ENCODE measurements at places on chromosomes 1 and 21.

- DNase-seq, result no peak
These were observed 98.5 kb upstream of the RUNX3 start for GRCh38 chr1:25028587-25028906.

DNA sequence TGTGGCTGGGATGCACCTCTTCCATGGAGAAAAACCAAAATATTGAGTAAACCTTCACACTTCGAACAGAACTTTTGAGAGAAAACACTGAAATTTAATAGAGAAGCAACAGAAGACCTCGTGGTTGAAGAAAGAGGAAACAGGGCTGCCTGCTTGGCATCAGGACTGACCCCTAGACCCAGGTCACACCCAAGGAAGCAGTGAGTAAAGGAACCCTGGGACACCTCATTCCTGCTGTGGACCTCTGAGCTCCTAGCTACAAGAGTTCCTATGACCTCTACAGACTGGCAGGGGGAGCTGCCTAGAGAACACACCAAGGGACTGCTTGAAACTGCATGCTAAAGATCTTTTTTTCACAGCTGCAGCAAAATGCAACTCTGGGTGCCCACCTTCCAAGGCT, 67.8 kb downstream of the FASLG start:
- DNase-seq, result peak; percentile 38

DNA sequence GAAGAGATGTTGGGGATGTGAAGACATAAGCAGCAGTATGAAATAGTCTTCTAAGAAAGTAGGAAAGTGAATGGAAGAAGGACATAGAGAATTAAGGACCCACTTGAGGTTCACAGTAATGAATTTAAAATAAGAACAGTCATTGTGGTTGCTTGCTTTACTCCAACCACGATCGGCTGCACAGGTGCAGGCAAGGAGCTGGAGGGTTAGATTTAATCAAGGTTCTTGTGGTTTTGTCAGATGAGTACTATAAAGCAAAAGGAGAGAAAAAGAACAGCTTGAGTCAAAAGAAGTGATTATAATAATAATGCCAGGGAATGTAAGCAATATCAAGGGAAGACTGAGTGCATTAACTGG, 46.1 kb upstream of the RBM34 start:
- peak; percentile 24 for DNase-seq

DNA sequence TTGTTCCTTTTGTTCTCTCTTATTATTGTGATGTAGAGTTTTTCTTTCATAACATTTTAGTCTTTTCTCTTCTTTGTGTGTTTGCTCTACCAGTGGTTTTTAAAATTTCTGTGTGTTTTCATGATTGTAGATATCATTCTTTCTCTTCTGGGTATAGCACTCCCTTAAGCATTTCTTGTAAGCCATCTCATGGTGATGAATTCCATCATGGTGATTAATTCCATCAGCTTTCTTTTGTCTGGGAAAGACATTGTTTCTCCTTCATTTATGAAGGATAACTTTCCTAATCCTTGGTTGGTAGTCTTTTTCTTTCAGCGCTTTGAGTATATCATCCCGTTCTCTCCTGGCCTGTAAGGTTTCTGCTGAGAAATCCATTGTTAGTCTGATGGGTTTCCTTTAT, 22.7 kb downstream of the CD55 start:
- no peak for DNase-seq

DNA sequence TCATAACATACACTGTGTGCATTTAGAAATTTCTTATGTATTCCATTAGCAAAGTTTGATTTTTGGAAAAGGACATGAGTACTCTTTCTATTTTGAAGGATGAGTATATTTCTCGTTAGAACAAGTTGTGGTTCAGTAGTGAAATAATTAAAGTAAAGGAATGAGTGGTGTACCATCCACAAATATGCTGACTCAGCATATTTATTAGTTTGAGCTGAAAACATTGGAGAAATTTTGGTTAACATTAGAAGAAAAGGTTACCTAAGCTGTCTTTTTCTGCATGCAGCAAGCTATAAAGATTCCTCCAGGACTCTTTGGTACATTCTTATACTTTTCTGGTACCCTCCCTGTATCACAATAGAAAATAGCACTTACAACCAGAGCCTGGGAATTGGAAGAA, 5.7 kb upstream of the OR2L5 start:
- DNase-seq, result no peak

DNA sequence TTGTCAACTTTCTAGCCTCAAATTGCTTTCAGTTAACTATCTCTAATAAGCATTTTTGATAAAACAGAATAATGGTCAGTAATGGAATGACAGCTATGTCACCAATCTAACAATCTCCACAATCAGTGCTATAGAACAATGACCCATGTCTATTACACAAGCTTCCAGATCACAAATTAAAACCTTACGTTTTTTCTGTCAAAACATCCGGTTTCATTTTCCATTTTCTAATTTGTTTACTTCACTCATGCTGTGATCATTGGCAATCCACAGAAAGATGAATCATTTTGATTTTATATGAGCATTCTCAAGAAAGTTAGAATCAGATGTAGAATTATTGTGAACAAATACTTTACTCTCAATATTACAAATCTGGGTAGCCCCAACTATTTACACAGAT, 80.3 kb downstream of the KCNT2 start:
- DNase-seq, result no peak

GRCh38 chr1:76868154-76868882, 1.0 kb downstream of the ST6GALNAC5 start:
- DNase-seq, result no peak

DNA sequence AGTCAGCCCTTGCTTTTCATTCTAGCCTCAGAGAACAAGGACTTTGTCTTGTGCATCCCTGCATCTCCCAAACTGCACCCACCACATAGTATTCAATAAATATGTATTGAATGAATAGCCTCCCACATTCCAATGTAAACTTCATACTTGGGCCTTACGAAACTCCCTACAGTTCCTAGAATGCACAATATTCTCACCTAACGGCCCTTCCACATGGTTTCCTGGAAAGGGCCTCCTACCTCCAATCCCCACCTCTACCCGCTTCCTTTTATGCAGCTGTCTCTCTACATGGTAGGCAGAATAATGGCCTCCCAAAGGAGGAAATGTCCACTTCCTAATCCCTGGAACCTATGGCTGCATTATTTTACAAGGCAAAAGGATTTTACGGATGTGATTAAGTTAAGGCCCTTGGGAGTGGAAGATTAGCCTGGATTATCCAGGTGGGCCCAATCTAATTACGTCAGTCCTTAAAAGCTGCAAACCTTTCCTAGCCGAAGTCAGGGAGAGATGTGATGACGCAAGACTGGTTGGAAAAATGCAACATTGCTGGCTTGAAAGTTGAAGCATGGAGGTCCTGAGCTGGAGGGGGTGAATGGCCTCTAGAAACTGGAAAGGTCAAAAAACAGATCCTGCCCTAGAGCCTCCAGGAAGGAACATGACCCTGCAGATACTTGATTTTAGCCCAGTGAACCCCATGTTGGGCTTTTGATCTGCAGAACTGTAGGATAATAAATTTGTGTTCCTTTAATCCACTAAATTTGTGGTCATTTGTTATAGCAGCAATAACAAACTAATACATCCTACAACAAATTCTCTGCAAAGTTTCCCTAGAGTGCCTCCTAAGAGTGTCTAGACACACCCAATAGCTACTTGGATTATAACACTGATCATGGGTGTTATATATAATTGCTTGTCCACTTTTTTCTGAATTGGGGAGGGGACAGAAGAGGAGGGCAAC, 5.2 kb upstream of the PIK3C2B start:
- DNase-seq, result no peak

- no peak for DNase-seq
These were observed 51.0 kb upstream of the GORAB start for GRCh38 chr1:170481000-170481399.

DNA sequence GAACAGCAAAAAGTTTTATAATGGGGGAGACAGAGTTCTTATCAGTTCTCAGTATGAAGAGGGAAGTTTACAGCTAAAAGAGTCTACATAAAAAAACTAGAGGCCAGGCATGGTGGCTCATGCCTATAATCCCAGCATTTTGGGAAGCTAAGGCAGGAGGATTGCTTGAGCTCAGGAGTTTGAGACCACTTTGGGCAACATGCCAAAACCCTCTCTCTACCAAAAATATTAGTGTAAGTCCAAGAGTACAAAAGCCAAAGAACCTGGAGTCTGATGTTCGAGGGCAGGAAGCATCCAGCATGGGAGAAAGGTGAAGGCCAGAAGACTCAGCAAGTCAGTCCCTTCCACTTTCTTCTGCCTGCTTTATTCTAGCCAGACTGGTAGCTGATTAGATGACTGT, 35.0 kb upstream of the ROR1 start:
- DNase-seq, result no peak

DNA sequence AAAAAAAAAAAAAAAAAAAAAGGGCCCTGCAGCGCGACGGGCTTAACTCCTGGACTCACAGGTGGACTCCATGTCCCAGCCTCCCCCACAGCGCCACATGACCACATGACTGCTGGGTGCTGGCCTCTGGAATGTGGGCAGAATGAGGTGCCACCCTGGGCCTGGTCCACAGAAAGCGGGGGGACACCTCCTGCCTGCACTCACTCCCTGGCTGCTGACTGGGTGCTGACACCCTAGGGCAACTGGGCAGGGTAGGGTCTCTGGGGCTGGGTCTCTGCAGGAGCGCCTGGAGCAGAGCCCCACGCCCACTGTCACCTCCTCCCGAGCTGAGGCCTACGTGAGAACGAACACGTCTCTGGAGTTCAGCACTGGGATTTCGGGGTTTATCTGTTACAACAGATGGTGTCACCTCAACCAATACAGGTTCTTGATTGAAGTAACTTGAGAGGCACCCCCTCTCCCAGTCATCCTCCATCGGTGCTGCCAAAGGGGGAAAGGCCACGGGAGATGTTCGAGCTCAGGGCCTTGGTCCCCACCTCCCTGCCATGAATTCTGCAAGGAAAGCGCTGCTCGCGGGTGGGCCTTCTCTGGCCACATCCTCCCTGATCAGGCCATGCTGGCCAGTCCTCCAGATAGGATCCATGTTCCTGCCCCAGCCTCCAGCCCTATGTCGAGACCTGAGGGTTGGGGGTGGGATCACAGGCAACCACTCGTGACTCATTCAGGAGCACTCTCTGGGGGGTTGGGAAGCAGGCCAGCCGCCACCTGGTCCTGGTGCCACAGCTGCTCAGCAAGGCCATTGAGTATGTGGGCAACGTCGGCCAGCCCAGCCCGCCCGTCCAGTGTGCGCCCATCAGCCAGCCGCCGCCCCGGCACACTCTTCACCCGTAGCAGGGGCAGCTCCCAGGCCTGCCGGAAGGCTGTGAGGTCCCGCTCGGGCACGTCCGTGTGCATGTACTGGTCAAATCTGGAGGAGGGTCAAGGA, 5.4 kb downstream of the CPLANE2 start:
- no peak for DNase-seq

DNA sequence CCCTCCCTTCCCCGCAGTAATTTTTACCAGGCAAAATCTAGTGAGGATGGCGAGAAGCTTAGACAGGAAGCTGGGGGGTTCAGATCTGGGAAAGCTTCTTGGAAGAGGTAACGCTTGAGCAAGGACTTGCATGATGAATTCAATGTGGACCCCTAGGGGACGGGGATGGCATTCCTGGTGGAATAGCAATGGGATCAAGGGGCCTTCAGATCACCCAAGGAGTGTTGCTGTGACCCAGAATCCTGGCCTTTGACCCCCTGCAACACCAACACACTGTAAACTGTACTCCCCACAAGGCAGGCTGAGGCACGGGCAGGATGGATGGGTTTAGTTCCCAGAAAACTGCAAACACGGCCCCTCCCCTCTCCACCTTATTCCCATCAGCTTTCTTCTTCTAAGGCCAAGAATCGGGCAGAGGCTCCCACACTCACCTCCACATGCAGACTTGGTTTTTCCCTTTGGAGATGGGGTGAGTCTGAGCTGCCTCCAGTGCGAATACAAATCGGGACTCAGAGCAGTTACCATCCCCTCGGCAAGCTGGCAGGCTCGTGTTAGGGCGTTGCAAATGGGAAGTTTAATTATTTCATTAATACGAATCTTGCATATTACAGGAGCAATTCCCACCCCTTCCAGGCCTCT, 20.1 kb downstream of the DISP3 start:
- DNase-seq, result no peak

All from CD4-positive, alpha-beta T cell treated with Interleukin-4 for 1 hour (primary cell).